Activated CD4-positive, alpha-beta T cell treated with anti-CD3 and anti-CD28 coated beads, Interleukin-2, Interleukin-4, amounts not matched to agents 100 ng/mL and 50 ng/mL, durations not matched to agents 16 hours and 8 hours (primary cell): ENCODE measurements at places on chromosomes 1 and 21.
A peak's percentile ranks its signal among the peaks of the same experiment; 100 is the strongest.

- DNase-seq = no peak
Measured at GRCh38 chr1:85473390-85473789, 8.4 kb upstream of the DDAH1 start.

GRCh38 chr1:107617921-107618320, 347.1 kb downstream of the VAV3 start:
- no peak for DNase-seq

DNA sequence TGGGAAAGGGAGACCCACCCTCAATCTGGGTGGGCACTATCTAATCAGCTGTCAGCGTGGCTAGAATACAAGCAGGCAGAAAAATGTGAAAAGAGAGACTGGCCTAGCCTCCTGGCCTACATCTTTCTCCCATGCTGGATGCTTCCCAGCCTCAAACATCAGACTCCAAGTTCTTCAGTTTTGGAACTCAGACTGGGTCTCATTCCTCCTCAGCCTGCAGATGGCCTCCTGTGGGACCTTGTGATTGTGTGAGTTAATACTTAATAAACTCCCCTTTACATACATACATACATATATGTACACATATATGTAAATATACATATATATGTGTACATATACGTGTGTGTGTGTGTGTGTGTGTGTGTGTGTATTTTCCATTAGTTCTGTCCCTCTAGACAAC, 207.1 kb downstream of the BRINP2 start:
- DNase-seq = no peak

GRCh38 chr1:3857791-3858129, 484 bp downstream of the DFFB start:
- DNase-seq = no peak

DNA sequence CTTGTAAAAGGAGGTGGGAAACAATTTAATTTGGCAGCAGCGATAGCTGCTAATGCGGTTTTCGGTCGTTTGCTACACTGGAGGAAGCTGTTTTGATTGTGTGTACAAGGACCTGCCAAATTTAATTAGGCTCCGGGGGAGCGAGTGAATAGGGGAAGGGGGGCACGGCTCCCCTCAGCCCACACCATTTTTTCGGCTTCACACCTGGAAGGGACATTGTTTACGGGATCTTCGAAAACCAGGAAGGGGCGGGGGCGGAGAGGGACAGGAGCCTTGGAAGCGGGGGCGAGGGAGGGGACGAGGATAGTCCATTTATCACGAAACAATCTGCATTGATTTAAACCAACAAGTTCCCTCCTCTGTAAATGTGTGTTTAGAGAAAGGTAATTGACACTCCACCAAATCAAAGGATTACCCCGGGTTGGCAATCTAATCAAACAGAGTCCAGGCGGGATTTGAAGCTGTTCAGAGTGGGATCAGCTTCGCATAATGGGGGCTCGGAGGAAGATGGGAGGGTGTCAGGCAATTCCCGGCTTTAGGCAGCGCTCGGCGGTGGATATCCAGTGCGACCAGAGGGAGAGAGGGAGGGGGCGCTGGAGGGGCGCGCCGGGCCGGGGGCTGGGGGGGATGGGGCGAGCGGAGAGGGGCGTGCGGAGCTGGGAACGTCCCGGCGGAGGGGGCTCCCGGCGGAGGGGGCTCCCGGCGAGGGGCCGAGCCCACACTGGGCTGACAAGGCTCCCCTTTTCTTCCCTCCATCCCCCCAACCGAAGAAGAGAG, 9.8 kb downstream of the PAX7 start:
- DNase-seq = no peak

GRCh38 chr1:186957314-186957713, 128.6 kb downstream of the PLA2G4A start:
- no peak for DNase-seq

GRCh38 chr1:79777481-79778219, 771.1 kb upstream of the ADGRL4 start:
- no peak for DNase-seq

DNA sequence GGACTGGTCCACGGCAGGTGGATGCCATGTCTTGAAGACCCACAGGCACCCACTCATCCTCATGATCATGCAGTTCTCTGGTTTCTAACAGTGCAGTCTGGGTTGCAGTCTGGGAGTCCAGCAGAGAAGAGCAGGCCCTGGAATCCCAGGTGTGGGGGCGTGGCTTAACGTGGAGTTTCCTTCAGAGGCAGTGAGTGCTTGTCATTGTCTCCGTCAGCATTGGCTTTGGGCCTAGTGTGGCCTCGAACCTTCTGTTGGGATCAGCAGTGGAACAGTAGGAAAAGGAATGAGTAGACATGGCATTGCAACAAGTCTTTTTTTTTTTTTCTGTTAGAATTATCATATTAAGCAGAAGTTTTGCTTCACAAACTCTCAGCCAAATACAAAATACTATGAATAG, 12.8 kb downstream of the LGALS8 start:
- no peak for DNase-seq

DNA sequence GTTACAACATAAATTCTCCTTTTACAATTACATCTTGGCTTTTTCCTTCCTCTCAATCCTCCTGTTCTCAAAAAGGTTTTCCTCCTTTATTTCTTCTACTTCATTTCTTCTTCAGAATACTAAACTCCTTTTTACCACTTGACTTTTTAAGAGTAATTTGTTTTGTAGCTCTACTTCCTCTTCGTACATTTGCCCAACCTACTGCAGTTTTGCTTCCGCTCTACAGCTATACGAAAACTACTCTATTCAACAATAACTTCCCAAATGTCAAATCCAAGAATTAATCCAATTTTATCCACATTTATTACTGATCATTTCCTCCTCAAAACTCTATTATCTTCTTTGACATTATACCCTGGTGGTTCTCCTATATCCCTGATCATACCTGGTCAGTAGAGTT, 3.4 kb downstream of the GDAP2 start:
- no peak for DNase-seq

DNA sequence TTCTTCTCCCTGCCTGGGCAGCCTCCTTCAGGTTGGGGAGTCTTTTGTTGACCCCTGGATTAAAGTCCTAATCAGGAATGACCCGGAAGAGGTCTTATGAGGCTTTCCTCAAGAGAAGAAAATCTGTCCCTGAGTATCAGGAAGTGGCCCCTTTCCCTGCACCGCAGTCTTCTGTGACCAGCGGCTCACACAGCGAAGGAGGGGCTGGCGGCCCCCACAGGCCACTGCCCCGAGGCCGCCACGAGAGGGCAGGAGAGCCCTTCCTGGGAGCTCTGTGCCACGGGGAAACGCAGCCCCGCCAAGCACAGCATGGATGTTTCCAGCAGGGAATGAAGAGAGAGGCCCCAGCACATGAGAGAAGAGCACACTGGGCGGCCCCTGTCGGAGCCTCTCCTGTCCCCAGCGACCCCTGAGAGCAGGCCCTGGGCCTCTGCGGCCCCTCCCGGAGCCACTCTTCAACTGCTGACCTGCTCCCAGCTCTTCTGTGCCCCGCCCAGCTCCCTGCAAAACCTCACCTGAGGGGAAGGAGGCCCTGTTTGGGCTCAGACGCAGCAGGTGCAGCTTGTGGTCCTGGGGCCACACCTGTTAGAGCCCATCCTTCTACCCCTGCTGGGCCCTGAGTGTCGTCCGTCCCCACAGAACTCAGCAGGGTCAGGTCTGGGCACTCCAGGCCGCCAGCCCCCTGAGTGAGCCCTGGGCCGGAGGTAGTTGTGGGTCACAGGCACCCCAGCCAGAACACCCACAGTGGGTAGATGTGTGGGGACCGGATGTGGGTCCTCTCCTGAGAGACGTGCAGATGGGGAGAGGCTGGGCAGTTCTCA, 4.9 kb upstream of the POFUT2 start:
- peak; percentile 49 for DNase-seq

- DNase-seq = no peak
Measured at GRCh38 chr1:54004481-54005049, 13.4 kb downstream of the LDLRAD1 start.

- peak; percentile 66 for DNase-seq
Measured at GRCh38 chr1:172778456-172779455, 119.9 kb downstream of the FASLG start.
